Activated T-cell treated with anti-CD3 and anti-CD28 coated beads for 24 hours (primary cell): ENCODE measurements at places on chromosomes 7 and 10.

DNA sequence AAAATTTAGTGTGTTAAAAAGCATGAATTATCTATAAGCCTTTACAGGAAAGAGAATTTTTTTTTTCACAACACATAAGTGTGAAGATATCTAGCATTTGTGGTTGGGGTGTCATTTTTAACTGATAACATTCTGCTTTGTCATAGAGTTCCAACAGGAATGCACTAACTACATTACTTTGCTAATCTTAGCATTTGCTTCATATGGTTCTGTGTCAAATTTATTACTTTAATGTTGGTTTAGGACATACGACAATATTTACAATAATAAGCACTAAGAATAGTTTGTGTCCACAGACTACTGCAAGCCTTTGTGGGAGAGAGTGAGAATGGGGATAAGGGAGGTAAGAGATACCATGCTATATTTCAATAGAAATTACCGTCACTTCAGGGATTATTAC, 40.6 kb upstream of the MAGI2 start:
- DNase-seq, result no peak

- no peak for DNase-seq
Measured at GRCh38 chr7:157370742-157371141, 33.9 kb downstream of the DNAJB6 start.

- no peak for DNase-seq
Measured at GRCh38 chr10:61140765-61141392, 196.9 kb upstream of the RHOBTB1 start.

- DNase-seq, result no peak
Measured at GRCh38 chr10:6035101-6035834, 26.9 kb downstream of the IL2RA start.

GRCh38 chr10:32332299-32332750, 14.6 kb downstream of the EPC1 start:
- DNase-seq, result peak; percentile 72

- no peak for DNase-seq
Measured at GRCh38 chr7:95476072-95476847, 9.5 kb upstream of the ASB4 start.

DNA sequence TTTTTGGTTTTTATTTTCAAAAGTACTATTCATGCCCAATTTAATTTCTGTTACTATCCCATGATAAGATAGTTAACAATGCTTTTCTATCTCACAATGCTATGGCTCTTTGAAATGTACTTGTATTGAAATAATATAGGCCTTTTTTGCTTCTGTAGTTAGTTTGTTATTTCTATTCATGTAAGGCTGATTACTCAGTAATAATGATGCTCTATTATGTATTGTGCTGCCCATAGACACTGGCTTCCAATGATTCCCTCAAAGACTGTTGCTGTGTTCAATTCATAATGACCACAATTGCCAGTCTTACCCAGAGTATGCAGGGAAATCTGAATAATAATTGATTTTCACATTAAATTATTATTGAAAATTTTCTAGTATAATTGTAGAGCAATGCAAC, 155.5 kb upstream of the POT1 start:
- DNase-seq, result no peak

DNA sequence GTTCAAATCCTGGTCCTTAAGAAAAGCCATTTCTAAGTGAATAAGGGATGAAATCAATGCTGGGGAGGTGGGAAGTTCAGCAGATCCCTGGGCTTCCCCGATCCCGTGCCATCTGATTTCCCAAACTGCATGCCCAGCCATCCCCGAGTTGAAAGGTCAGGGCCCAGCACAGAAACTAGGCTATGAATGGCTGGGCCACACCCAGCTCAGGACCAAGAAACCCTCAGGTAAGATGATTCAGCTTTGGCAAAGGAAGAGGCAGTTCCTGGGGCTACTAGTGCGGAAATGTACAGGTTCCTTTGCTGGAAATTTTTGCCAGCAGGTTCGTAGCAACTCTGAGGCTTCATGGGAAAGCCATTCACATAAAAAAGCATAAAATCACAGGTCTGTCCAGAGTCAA, 182.7 kb downstream of the FAM107B start:
- no peak for DNase-seq

DNA sequence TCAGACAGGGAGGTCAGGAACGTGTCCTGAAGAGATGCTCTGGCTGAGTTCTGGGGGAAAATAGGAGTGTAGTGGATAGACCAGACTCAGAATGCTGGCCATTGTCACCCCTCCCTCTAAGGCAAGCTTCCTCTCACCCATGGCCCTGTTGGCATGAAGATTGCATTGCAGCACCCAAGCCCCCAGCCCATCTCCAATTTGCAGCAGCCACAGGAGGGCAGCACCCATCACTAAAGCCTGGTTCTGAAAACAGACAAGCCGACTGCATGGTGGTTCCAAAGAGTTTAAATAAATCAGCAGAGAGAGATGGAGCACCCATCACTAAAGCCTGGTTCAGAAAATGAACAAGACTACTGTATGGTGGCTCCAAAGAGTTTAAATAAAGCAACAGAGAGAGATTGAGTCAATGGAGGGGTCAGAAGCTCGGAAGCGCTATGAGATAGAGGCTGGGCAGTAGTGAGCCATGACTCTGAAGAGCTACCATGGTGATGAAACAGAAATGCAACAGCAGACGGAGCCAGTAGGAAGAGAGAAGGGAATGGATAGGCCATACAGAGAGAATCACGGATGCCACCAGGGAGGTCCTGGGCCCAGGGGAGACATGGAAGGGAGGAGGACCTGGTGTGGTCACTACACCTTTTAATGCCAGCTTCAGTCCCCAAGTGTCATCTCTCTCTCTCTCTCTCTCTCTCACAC, 237.9 kb upstream of the MYO3A start:
- DNase-seq, result no peak

DNA sequence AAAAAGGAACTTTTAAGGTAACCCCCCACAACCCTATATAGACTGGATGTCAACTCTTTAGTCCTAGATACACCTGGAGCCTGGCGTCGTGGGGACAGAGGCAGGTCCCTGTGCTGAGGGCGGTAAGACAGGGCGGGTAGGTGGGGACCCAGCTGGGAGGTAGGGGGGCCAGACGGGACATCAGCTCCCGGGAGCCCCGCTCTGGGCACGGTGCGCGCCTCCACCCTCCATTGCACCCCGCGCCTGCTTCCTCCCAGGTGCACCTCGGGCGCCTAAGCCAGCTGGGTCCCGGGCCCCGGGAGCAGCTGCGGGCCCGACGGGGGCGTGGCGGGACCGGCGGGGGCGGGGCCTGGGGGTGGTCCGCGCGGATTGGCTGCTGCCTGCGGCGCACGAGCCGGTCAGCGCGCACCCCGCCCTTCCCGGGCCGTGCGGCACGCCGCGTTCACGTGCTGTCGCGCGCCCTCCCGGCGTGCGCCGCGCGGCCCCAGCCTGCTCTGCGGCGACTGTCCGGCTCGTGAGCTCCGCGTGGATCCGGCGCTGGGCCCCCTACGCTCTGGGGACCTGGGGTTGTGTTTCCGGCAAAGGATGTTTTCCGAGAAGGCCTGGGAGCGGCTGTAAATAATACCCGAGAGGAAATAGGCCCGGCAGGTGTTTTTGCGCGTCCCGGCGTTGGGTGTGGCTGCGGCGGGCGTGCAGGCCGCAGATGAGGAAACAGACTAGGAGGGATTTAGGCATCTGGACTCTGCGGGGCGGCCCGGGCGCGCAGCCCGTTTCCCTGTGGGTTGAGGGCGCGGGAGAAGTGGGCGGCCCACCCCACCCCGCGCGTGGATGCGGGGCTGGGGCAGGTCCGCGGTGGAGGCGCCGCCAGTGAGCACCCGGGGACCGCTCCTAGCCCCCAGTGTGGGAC, 39.1 kb upstream of the PFKFB3 start:
- peak; percentile 91 for DNase-seq

DNA sequence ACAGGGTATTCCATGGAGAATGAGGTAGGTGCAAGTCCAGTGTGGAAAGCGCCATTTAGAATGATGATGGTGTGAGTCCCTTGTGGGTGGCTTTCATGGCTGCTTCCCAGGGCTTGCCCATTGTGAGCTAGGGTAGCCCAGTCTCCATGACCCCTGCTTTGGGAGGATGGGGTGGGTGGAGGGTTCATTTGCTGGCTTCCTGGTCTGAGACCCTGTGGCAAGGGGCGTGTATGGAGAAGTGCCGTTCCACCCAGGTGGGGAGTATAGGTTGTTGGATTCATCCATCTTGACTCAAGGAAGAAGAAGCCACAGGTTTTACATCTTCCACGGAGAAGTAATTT, 27.7 kb downstream of the CCM2 start:
- no peak for DNase-seq

DNA sequence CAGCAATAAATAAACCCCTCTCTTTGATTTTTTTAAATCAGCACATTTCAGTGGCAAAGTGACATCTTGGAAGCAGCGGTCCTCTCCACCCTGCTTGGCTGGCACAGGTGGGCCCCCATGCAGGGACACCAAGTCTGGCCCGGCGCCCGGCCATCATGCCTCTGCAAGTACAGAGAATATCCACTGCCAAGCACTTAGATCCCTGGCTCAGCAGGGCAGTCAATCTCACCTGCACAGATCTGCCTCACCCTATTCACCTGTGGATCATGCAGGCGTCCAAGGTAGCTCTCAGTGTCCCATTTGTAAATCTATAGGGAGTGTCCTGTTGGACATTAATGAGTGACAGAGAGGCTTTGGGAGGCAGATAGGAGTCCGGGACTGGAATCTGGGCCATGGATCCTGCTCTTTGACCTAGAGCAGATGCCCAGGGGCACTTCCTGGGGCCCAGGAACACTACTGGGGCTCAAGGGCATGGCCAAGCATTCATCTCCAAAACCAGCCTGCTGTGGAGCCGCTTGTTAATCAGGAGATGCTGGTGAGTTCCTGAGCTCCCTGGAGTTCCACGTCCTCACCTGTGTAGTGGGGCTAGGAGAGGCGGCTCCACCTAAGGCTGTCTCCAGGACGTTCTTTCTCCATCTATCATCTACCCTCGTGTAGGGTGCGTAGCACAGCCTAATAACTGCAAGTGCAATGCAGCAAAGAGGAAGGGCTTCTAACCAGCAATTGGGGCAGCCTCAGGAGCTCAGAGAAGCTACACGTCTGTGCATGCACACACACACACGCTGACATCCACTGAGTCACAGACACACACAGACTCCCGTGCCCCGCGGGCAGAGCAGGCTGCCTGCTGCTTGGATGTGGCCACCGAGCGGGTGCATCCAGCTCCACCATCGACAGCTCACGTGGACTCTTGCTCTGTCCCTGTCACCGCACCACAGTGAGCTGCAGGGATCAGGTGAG, 123.6 kb downstream of the OAT start:
- DNase-seq, result no peak

DNA sequence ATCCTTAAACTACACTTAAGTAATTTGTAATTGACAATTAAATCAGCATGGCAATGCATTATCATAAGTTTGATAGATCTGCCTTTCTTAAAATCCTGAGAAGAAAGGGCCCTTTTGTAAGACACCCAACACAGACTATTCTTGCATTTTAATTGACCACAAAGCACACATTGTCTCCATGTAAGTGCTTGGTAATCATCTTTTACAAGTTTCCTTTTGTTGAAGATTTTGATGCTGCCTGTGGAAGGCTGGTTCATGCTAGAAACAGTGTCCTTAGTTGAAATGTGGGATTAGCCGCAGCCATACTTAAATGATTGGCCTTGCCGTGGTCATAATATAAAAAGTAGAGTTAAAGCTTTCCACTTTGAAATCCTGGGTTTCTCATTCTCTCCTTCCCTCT, 32.3 kb upstream of the CELF2 start:
- no peak for DNase-seq

- no peak for DNase-seq
Measured at GRCh38 chr7:149409895-149410294, 51.0 kb downstream of the ZNF777 start.

GRCh38 chr7:151488096-151488495, 31.6 kb downstream of the RHEB start:
- no peak for DNase-seq

- DNase-seq, result no peak
Measured at GRCh38 chr10:72449941-72450441, 95.3 kb upstream of the DNAJB12 start.

GRCh38 chr7:2566890-2567678, 8.3 kb downstream of the IQCE start:
- no peak for DNase-seq

DNA sequence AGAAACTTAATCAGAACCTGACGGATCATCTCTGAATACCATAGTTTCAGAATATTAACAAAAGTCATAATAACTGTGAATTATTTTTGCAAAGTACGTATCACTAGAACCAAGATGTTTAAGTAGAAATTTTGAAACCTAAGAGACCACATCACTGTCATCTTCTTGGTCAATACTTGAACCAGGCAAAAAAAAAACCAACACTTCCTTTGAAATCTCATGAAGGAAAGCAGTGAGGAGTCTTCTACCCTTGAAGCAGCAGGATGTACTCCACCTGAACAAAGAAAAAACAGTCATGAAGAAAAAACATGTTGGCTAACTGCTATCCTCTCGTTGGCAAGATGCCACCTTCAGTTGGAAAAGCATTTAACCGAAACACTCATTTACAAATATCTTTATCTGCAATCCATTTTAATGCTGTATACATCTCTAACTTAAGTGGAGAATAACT, 82.4 kb downstream of the SRPK2 start:
- DNase-seq, result no peak

- DNase-seq, result no peak
Measured at GRCh38 chr7:116788572-116789197, 73.7 kb upstream of the CAPZA2 start.

- DNase-seq, result no peak
Measured at GRCh38 chr7:12490107-12490688, 80.3 kb upstream of the SCIN start.

GRCh38 chr7:30154111-30154587, 19.4 kb downstream of the MTURN start:
- no peak for DNase-seq

- no peak for DNase-seq
Measured at GRCh38 chr7:44505595-44505994, 15.1 kb upstream of the NUDCD3 start.

DNA sequence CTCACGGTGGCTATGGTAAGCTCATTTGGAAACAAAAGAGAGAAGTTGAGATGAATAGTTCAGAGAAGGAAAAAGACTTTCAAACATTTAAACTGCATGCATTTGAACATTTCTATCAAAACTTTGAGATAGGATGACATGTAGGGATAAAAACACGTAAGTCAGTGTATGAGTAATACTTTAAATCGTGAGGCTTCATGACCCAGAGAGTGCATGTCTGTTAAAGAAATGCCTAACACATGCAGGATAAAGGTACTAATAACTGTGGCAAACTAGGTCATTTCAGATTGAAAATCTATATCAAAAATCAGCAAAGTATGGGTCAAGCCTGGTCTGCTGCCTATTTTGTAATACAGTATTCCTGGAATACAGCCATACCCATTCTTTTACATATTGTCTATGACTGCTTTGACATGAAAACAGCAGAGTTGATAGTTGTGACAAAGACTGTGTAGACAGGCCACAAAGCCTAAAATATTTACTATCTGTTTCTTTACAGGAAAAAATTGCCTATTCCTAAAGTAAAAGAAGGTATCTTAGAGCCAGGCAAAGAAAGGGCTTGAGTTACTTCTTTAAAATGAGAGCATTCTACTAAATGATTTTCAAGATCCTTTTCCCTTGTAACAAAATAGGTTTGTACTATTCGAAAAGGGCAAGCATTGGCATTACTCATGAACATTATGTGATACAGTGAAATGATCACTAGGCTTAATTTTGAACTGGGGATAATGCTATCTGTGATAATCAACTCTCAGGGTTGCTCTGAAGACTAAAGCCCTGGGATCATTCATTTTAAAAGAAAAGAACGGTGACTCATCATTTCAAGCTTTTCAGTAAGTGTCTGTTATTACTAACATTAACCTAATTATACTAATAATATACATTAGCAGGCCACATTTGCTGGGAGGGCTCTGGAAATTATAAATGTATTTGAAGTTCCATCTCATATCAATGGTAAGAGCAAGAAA, 185.9 kb downstream of the CRPPA start:
- DNase-seq, result no peak
